Activated B cell treated with CpG ODN at 0.5 μM for 24 hours (primary cell): ENCODE measurements at places on chromosomes 12 and 14. TPM values are rescaled to one million over a fixed set of nuclear protein-coding genes. Genes with fewer than 3 reads are reported as not detected.

GRCh38 chr14:84409435-84409834 lies 1120.5 kb upstream of the FLRT2 start:
- H3K36me3 ChIP-seq, result no peaks in the 10 kb centered on the region
- H3K27ac ChIP-seq, result no peak overlapping the region
- no peaks in the 10 kb centered on the region for H3K27me3 ChIP-seq
- no peak for DNase-seq
- no peaks in the 10 kb centered on the region for H3K4me1 ChIP-seq

DNA sequence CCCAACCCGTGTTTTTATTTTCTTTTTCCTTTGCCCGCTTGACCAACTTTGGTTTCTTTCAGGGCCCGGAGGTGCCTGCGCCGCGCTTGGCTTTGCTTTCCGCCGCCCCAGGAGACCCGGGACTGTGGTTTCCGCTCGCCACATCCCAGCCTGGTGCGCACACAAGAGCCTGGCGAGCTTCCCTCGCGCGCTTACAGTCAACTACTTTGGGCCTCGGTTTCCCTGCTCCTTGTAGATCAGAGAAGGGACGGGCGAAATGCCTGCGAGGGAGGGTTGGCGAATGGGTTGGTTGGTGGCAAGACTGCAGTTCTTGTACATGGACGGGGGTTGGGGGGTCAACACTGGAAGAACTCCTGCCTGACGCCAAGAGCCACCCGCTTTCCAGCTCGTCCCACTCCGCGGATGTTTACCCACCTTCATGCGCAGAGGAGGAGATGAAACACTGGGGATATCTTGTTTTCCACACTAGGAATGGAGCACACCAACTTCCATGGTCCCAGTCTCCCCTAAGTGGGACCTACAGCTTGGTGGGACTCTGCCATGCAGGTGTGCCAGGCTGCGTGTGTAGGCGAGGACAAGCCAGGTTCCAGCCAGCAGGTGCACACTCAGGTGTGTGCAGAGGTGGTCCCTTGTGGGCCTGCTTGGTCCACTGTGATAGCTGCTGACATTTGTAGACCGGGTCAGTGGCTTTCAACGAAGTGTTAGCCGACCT lies 16.6 kb upstream of the TBX3 start:
- H3K27ac ChIP-seq, result no peak overlapping the region
- H3K27me3 ChIP-seq, result peaks cover 70% of the 10 kb centered on the region
- no peak for DNase-seq
- no peaks in the 10 kb centered on the region for H3K4me1 ChIP-seq
- H3K4me3 ChIP-seq, result no peak overlapping the region

GRCh38 chr12:67237231-67237630 lies 31.9 kb upstream of the CAND1 start:
- H3K27me3 ChIP-seq, result peaks cover 12% of the 10 kb centered on the region
- no peak overlapping the region for H3K4me3 ChIP-seq
- H3K27ac ChIP-seq, result no peak overlapping the region
- no peaks in the 10 kb centered on the region for H3K4me1 ChIP-seq
- DNase-seq, result no peak
- no peaks in the 10 kb centered on the region for H3K36me3 ChIP-seq

RNASE12 gene
- total RNA-seq, result not detected in 2 replicates

- H3K36me3 ChIP-seq, result peaks cover 18% of the 10 kb centered on the region
- peaks cover 4% of the 10 kb centered on the region for H3K4me1 ChIP-seq
- H3K27me3 ChIP-seq, result no peaks in the 10 kb centered on the region
Observed at GRCh38 chr14:102056694-102057442, 30.0 kb downstream of the HSP90AA1 start.

- H3K4me1 ChIP-seq, result peaks cover 2% of the 10 kb centered on the region
- DNase-seq, result no peak
- no peak overlapping the region for H3K27ac ChIP-seq
- H3K27me3 ChIP-seq, result no peaks in the 10 kb centered on the region
- no peak overlapping the region for H3K4me3 ChIP-seq
- peaks cover 48% of the 10 kb centered on the region for H3K36me3 ChIP-seq
Observed at GRCh38 chr14:60114881-60115280, 23.2 kb downstream of the PCNX4 start.

DNA sequence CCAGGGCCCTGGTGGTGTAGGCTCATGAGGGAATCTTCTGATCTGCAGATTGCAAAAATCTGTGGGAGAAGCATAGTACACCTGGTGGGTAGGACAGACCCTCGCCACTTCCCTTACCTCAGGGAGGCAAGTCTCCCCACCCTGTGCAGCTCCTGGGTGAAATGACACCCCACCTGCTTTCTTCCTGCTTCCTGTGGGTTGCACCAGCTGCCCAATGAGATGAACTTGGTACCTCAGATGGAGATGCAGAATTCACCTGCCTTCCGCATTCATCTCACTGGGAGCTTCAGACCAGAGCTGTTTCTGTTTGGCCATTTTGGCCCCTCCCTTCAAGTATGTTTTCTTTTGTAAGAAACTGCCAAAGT lies 4.7 kb downstream of the CLEC2D start:
- peak overlapping the region; percentile 95 for H3K4me3 ChIP-seq
- no peak for DNase-seq
- peak overlapping the region; percentile 96 for H3K27ac ChIP-seq
- H3K27me3 ChIP-seq, result no peaks in the 10 kb centered on the region

GRCh38 chr14:99255621-99256482 lies 16.1 kb downstream of the BCL11B start:
- H3K27me3 ChIP-seq, result peaks cover 31% of the 10 kb centered on the region
- H3K36me3 ChIP-seq, result no peaks in the 10 kb centered on the region
- no peaks in the 10 kb centered on the region for H3K4me1 ChIP-seq
- H3K4me3 ChIP-seq, result no peak overlapping the region

- no peaks in the 10 kb centered on the region for H3K27me3 ChIP-seq
- H3K27ac ChIP-seq, result no peak overlapping the region
- H3K36me3 ChIP-seq, result no peaks in the 10 kb centered on the region
Observed at GRCh38 chr12:126496201-126496600, 1431.0 kb downstream of the AACS start.

DNA sequence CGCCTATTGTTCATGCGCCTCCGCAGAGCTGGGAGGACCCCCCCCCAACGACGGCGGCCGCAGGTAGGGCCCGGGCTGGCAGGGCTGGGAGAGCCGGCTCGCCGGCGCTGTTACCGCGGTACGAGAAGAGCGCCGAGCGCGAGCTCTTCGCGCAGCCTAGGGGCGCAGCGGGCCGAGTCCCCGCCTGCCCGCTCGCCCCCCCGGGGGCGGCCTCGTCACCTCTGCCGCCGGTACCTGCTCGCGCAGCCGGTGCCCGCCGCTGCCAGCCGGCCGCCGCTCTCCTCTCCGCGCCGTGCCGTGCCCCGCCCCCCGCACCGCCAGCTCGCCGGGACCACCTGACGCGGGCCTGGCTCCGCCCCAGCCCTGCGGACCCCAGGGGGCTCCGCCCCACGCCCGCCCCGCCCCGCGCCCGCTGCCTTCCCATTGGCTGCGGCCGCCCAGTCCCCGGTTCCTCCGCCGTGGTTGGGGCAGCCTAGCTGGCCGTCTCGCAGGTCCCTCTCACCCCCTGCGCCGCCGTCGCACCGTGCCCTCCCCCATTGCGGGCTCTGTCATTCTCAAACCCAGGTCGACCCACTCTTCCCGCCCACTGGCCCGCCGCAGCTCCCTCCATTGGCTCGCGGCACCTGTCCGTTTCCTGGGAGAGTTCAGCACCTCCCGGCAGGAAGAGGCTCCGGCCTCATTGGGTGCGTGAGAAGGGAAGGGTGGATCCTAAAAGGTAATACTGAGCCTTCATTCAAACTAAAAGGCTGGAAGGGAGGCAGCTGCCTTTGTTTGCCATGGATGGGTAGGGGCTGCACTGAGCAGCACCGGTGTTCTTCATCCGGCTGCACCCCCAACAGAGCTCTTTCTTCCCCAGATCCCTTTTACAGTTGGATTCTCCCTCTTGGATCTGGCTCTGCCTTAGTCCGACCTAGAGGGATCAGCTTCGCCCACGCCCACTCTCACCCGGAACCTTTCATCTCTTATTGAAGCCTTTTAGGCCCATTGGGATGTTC lies at the start of gene MAP3K9:
MAP3K9 (minus strand) TSS at position 289 of the 995 bp plus-strand sequence. CDS start 342 bp downstream, outside the sequence.
- H3K27ac ChIP-seq, result peak within 1 kb of the TSS; percentile 88
- H3K27me3 ChIP-seq, result no peaks in the 10 kb centered on the region
- peaks cover 24% of the 10 kb centered on the region for H3K4me1 ChIP-seq
- peak within 1 kb of the TSS; percentile 88 for H3K4me3 ChIP-seq
- no peaks in the 10 kb centered on the region for H3K36me3 ChIP-seq

DNA sequence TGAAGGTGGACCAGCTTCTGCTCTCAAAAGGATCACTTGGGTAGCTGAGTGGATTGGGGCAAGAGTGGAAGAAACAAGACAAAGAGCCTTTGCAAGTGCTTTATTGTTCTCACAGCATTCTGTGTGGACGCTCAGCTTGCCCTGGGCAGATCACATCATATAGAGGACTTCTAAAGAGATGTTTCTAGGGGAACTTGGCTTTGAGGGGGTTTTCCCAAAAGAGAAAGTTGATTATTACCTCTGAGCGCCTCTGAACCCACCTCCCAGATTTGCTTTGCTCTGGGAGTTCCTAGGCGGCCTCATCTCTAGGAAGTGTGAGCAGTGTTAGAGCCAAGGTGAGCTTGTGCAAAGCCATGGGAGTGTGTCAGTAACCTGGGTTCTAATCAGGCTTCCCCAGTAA lies 81.7 kb downstream of the RIN3 start:
- H3K36me3 ChIP-seq, result peaks cover 1% of the 10 kb centered on the region
- peaks cover 46% of the 10 kb centered on the region for H3K4me1 ChIP-seq
- H3K4me3 ChIP-seq, result no peak overlapping the region
- no peaks in the 10 kb centered on the region for H3K27me3 ChIP-seq
- H3K27ac ChIP-seq, result no peak overlapping the region

CDCA3 gene
- total RNA-seq, result 1.2 and 1.6 TPM in 2 replicates

GRCh38 chr12:48142818-48143674 lies 14.3 kb downstream of the ASB8 start:
- H3K27me3 ChIP-seq, result no peaks in the 10 kb centered on the region
- H3K4me1 ChIP-seq, result no peaks in the 10 kb centered on the region
- H3K4me3 ChIP-seq, result no peak overlapping the region
- H3K36me3 ChIP-seq, result peaks cover 81% of the 10 kb centered on the region

- no peaks in the 10 kb centered on the region for H3K4me1 ChIP-seq
- peaks cover 9% of the 10 kb centered on the region for H3K27me3 ChIP-seq
- H3K36me3 ChIP-seq, result no peaks in the 10 kb centered on the region
- no peak for DNase-seq
Observed at GRCh38 chr12:108332791-108333382, 6.2 kb downstream of the CMKLR1 start.

CD27 gene
- 39.3 and 43.8 TPM in 2 replicates for total RNA-seq

- H3K27ac ChIP-seq, result no peak overlapping the region
- H3K4me3 ChIP-seq, result no peak overlapping the region
- no peaks in the 10 kb centered on the region for H3K27me3 ChIP-seq
- H3K4me1 ChIP-seq, result peaks cover 15% of the 10 kb centered on the region
- DNase-seq, result no peak
- H3K36me3 ChIP-seq, result peaks cover 77% of the 10 kb centered on the region
Observed at GRCh38 chr14:64940336-64940910, 2.1 kb downstream of the GPX2 start.

- peak overlapping the region; percentile 14 for H3K27ac ChIP-seq
- no peak for DNase-seq
- H3K27me3 ChIP-seq, result no peaks in the 10 kb centered on the region
- peaks cover 17% of the 10 kb centered on the region for H3K4me1 ChIP-seq
Observed at GRCh38 chr12:89040146-89040964, 311.9 kb downstream of the DUSP6 start.

- H3K4me1 ChIP-seq, result no peaks in the 10 kb centered on the region
- no peak overlapping the region for H3K27ac ChIP-seq
- no peak overlapping the region for H3K4me3 ChIP-seq
- H3K36me3 ChIP-seq, result peaks cover 11% of the 10 kb centered on the region
Observed at GRCh38 chr14:100384277-100384676, 61.1 kb downstream of the SLC25A47 start.

- H3K27ac ChIP-seq, result no peak overlapping the region
- H3K27me3 ChIP-seq, result peaks cover 10% of the 10 kb centered on the region
- H3K4me1 ChIP-seq, result no peaks in the 10 kb centered on the region
- no peaks in the 10 kb centered on the region for H3K36me3 ChIP-seq
- DNase-seq, result no peak
Observed at GRCh38 chr12:69095765-69096477, 143.4 kb upstream of the CPSF6 start.

LYZ gene
- total RNA-seq, result 4.0 and 5.3 TPM in 2 replicates

GRCh38 chr14:104953896-104954656 lies 24.1 kb downstream of the AHNAK2 start:
- H3K27ac ChIP-seq, result no peak overlapping the region
- DNase-seq, result no peak
- H3K4me1 ChIP-seq, result no peaks in the 10 kb centered on the region

- H3K4me3 ChIP-seq, result no peak overlapping the region
- H3K36me3 ChIP-seq, result peaks cover 35% of the 10 kb centered on the region
- H3K4me1 ChIP-seq, result peaks cover under 1% of the 10 kb centered on the region
- DNase-seq, result no peak
- no peak overlapping the region for H3K27ac ChIP-seq
Observed at GRCh38 chr14:95190857-95191256, 33.5 kb upstream of the DICER1 start.

POLR3B gene
- total RNA-seq, result 7.3 and 8.0 TPM in 2 replicates
